Body of pancreas (tissue), 4 donors: ENCODE measurements at places on chromosomes 5 and 9. TPM values are rescaled to one million over a fixed set of nuclear protein-coding genes. Genes with fewer than 3 reads are reported as not detected.

The SMIM33 gene
- not detected for total RNA-seq

The SUSD3 gene
- total RNA-seq: 3.6 TPM

The TNC gene
- total RNA-seq: 4.2 TPM

The ARHGEF39 gene
- total RNA-seq: 0.26 TPM

The RXRA gene
- total RNA-seq: 41.9 TPM

The C7 gene
- 392 TPM for total RNA-seq

The PPP3R2 gene
- total RNA-seq: not detected

The TMEM252 gene
- total RNA-seq: not detected

The SPINK5 gene
- total RNA-seq: 1.6 TPM

The FOXD4 gene
- total RNA-seq: 0.99 TPM

The AMBP gene
- total RNA-seq: 53.4 TPM

The KLHL3 gene
- 3.3 TPM for total RNA-seq

The SNX24 gene
- 19.1 TPM for total RNA-seq

The SPATA6L gene
- 10.9 TPM for total RNA-seq

The LMX1B gene
- 0.26 TPM for total RNA-seq

The TAF11L5 gene
- total RNA-seq: not detected

The TRIP13 gene
- 1.3 TPM for total RNA-seq

The ANKDD1B gene
- not detected for total RNA-seq

The FBP1 gene
- 39.9 TPM for total RNA-seq

The NDFIP1 gene
- total RNA-seq: 58.3 TPM

The TOMM5 gene
- total RNA-seq: 37.6 TPM

The EPB41L4A gene
- total RNA-seq: 16.2 TPM

The CDC20B gene
- not detected for total RNA-seq

The OR1Q1 gene
- not detected for total RNA-seq

The CATSPER3 gene
- total RNA-seq: not detected

The ANKRD18B gene
- 6.0 TPM for total RNA-seq

The PCDHA11 gene
- 3.6 TPM for total RNA-seq

The MSH3 gene
- 10.9 TPM for total RNA-seq

The DOK3 gene
- 5.4 TPM for total RNA-seq

The TGFBR1 gene
- 18.7 TPM for total RNA-seq
